Testis (tissue), 5 donors: ENCODE measurements at places on chromosomes 16 and 17. TPM values are rescaled to one million over a fixed set of nuclear protein-coding genes. Genes with fewer than 3 reads are reported as not detected.
A peak's percentile ranks its signal among the peaks of the same experiment; 100 is the strongest.

- peak; percentile 88 for DNase-seq
Measured at GRCh38 chr17:21287703-21288449, 3.4 kb downstream of the MAP2K3 start.

DNA sequence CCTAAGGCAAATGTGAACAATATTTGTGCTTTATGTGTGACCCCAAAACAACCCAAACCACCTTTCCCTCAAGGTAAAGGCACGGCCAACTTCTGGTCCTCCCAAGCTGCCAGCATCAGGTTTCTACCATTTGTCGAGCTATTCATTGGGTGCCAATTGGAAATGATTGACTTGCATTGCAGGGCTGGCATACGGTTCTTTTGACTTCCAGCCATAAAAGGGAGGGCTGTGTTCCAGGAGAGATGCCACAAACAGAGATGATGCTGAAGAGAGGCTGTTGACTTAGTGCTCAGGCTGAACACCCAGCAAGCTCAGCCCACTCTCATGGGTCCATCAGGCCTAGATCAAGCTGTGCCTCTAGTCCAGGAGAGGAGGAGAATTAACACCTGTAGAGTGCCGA lies 252.4 kb downstream of the GRIN2A start:
- DNase-seq = no peak

The FBRS gene
- 302 TPM for polyA plus RNA-seq

- DNase-seq = no peak
Measured at GRCh38 chr17:45222996-45223538, 1.4 kb downstream of the FMNL1 start.

The TBC1D3 gene
- polyA plus RNA-seq = not detected

DNA sequence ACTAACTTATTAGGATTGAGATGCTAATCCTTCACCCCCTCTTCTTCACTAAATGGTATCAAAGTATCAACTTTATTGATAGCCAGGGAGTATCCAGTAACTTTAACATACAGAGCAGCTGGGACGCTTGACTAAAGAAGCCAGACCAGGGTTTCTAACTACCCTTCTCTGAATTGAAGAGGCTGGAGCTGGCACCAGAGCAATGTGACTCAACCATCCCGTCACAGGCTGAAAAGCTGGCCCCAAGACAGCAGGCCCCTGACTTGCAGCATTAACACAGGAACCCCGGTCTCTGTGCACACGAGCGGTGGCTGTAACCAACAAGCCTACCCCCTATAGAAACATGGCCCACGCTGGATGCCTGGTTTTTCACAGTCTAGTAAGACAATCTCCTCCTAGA lies 59.8 kb downstream of the ANKFN1 start:
- no peak for DNase-seq

DNA sequence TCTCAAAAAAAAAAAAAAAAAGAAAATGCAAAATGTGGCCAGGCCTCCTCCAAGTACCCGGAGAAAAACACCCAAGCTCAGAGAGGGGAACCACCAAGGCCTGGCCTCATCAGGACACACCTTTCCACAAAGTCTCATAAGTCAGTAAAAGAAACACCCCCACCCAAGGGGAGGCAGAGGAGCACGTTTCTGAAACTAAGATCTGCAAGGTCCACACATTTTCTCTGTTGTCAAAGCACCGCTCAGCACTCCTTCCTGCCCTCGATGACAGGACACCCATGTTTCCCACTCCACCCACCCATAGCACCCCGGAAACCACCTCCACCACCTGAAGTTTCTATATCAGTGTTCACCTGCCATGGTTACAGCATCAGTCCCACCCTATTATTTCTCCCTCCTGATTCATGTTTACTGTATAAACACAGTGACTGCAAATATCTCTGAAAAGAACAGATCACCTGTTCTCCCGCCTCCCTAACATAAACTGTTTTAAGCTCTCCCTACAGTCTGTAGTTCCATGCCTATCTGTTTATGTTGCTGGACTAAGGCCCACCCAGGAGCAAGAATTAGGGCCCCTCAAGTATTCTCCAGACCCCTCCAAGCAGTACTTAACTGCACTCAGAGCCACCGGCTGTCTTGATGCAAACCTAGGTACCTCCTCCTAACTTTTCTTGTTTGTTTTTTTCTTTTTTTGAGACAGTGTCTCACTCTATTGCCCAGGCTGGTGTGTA lies 2.0 kb downstream of the CORO7 start:
- no peak for DNase-seq

- no peak for DNase-seq
Measured at GRCh38 chr16:55663765-55664677, 8.2 kb downstream of the SLC6A2 start.

DNA sequence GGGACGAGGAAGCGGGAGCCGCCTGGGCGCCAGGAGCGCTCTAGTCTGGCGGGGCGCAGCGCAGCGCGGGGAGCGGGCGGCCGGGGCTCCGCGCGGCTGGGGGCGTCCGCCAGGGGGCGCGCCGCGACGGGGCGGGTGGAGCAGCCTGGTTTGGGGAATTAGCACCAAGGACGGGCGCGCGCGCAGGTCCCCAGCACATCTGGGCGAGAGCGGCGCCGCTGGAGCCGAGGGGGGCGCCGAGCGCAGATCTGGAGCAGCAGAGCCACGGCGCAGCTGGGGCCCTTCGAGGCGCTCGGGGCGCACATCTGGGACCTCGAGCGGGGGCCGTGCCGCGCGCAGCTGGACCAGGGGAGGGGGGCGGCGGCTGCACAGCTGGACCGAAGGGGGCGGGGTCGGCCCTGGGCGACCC lies at the start of gene NXPH3:
NXPH3 (plus strand) TSS at position 193 of the 409 bp plus-strand sequence. CDS start 349 bp downstream, outside the sequence.
- peak; percentile 63 for DNase-seq

- DNase-seq = no peak
Measured at GRCh38 chr17:56786989-56787482, 46.7 kb downstream of the C17orf67 start.

- no peak for DNase-seq
Measured at GRCh38 chr16:2520784-2521531, 787 bp downstream of the AMDHD2 start.

- no peak for DNase-seq
Measured at GRCh38 chr17:77528516-77529327, 388.0 kb downstream of the SEC14L1 start.

The SAMD14 gene
- polyA plus RNA-seq = 5.2 TPM

GRCh38 chr16:19892902-19893301 lies 8.3 kb upstream of the GPRC5B start:
- DNase-seq = no peak
